ENCODE measurements at places on chromosomes 12 and 14.

DNA sequence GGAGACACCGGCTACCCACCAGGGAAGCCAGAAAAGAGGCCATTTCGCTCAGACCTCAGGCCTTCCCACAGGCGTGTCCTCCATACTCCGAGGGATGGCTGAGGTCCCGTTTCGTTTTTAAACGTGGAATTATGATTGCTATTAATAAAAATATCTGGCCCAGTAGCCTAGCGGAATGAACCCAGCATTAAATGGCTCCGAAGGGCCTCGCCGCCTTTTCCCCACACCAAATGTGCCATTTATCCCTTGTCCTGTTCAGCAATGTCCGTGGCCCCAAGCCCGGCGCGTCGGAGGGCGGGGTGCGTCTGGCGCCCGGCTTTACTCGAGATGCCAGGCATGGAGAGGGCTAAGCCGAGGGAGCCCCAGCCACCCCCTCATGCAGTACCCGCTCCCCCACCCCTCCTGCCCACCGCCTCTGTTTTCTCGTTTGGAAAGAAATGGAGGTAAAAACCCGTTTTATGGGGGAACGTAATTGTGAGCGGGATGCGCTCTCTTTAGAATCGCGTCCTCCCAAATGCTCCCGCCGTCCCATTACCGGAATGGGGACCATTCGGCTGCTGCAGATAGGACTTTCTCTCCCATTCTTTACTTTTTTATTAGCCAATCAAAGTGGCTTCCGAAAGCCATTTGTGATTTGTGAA, 5.7 kb downstream of the HOXC8 start:
- no peak for DNase-seq

- DNase-seq = no peak
Measured at GRCh38 chr12:110062241-110062640, 13.9 kb upstream of the C12orf76 start.

- DNase-seq = no peak
Measured at GRCh38 chr12:39431797-39432196, 11.1 kb downstream of the KIF21A start.

GRCh38 chr14:64584190-64584589, 34.4 kb downstream of the PPP1R36 start:
- DNase-seq = no peak

GRCh38 chr14:21106176-21106497, 5.3 kb downstream of the TMEM253 start:
- DNase-seq = no peak
